Stimulated activated CD4-positive, alpha-beta T cell treated with anti-CD3 and anti-CD28 coated beads, Interleukin-1b, Interleukin-23, amount 100 ng/mL, for 4 hours (primary cell): ENCODE measurements at places on chromosomes 4 and X.

- DNase-seq, result no peak
Observed at GRCh38 chr4:48491514-48492176, 1.6 kb downstream of the ZAR1 start.

DNA sequence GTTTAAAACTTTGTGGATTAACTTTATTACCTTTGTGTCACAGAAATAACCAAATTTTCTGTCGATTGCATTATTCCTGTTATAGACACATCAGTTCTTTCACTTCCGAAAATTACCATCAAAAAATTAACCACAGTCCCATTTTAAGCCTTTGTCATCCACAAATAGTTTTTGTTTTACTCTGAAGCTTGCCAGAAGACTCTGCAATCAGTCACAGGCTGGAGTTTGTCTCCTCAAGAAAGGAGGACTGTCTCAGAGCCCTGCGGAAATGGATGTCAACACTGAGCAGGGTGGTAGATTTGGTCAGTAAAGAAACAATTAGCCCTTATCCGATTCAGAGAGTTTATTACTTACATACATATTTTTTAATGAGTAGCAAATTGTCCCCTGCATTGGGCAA lies 20.1 kb upstream of the TCEAL4 start:
- no peak for DNase-seq

DNA sequence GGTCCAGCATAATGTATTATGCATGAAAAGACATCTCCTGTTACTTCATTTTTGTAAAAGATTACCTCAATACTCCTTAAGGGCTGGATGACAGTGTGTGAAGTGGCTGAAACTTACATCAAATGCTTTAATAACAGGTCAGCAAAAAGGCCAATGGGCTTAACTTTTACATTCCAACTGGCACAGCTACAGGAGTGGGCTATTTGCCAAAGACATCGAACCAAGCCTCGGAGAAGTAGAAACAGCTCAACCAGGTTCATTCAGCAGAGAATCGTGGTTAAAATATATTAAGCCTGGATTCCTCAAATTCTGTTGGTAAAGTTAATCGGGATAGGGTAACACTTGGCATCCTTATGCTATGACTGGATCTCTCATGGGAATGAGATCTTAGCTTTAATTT lies 639.7 kb downstream of the TRIML1 start:
- DNase-seq, result no peak

DNA sequence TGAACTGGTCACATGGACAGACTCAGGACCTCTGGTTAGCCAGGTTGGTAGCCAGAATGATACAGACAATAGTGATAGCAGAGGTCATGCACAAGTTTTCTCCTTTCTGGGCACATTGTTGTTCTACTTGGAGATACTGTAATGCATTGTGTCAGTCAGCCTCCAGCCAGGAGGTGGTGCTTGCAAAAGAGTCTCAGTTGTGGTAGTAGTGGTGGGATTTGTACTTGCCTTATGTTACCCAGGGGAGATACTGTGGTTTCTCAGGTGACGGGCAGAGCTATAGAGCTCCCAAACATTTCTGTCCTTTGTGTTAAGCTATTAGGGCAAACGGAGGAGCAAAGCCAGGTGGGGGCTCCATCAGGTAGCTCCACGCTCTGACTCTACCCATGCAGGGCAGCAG lies 190.5 kb downstream of the STPG2 start:
- no peak for DNase-seq
